ENCODE measurements at places on chromosomes 6 and 20.
A peak's percentile ranks its signal among the peaks of the same experiment; 100 is the strongest.

- DNase-seq = no peak
Measured at GRCh38 chr6:130780122-130780521, 47.1 kb upstream of the SMLR1 start.

- peak; percentile 87 for DNase-seq
Measured at GRCh38 chr6:107870381-107870780, 46.3 kb upstream of the SCML4 start.

DNA sequence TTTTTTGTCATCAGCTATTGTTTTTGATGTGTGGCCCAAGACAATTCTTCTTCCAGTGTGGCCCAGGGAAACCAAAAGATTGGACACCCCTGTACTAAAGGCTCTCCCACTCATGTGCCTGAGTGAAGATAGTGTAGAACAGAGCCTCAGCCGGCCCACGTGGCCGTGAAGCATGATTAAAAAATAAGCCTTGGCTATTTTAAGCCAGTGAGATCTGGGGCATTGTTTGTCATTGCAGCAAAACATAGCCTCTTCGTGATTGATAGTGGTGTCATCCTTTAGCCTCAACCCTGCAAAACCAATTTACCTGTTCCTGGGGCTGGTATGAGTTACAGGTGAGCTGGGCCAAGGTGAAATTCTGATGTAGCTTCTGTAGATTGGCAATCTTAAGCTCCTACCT, 85.3 kb downstream of the TULP4 start:
- no peak for DNase-seq

- no peak for DNase-seq
Measured at GRCh38 chr6:145763742-145764141, 28.4 kb upstream of the EPM2A start.

Data from osteoblast (primary cell).